Smooth muscle cell of the umbilical artery (primary cell): ENCODE measurements at places on chromosomes 1 and 21. TPM values are rescaled to one million over a fixed set of nuclear protein-coding genes. Genes with fewer than 3 reads are reported as not detected.

Gene SLAMF1
- total RNA-seq, result not detected in 2 replicates

Gene SMG7
- 30.0 and 40.4 TPM in 2 replicates for total RNA-seq

Gene TMEM269
- total RNA-seq, result not detected in 2 replicates

Gene LCE1D
- total RNA-seq, result not detected in 2 replicates

Gene KCNJ6
- 0.30 TPM in 1 of 2 replicates, not detected in the other for total RNA-seq

Gene SPRR2A
- total RNA-seq, result not detected in 2 replicates
